Adrenal gland (tissue), 19 donors: ENCODE measurements at places on chromosomes 11 and 22. TPM values are rescaled to one million over a fixed set of nuclear protein-coding genes. Genes with fewer than 3 reads are reported as not detected.

The POU2AF1 gene
- total RNA-seq = not detected

The CYB5R2 gene
- total RNA-seq = 1.6 TPM

DNA sequence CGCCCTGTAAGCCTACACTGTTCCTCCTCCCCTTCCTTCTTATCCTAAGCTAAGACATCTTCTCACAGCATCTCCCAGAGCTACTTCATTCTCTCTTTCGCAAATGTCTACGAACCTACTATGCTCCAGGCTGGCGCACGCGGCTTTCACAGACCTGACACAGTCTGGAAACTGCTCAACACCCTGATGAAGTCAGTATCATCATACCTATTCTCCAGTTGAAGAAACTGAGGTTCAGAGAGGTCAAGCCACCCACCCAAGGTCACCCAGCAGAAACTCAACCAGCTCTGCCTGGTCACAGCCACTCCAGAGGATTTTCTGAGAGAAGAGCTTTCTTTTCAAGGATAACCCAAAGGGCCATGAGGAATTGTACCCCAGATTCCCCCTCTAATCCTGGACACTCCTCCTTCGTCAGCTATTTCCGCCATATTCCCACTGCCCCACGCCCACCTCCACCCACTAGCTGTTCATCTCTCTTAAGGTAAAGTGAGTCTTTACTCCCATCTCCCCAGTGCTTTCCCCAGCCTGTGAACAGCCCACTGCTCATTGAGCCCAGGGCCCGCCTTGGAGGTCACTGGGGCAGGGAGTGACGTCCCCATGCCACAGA, 1.8 kb downstream of the KCNJ4 start:
- H3K27me3 ChIP-seq = peaks cover 20% of the 10 kb centered on the region
- H3K4me3 ChIP-seq = no peak overlapping the region

The CAVIN3 gene
- total RNA-seq = 110 TPM

DNA sequence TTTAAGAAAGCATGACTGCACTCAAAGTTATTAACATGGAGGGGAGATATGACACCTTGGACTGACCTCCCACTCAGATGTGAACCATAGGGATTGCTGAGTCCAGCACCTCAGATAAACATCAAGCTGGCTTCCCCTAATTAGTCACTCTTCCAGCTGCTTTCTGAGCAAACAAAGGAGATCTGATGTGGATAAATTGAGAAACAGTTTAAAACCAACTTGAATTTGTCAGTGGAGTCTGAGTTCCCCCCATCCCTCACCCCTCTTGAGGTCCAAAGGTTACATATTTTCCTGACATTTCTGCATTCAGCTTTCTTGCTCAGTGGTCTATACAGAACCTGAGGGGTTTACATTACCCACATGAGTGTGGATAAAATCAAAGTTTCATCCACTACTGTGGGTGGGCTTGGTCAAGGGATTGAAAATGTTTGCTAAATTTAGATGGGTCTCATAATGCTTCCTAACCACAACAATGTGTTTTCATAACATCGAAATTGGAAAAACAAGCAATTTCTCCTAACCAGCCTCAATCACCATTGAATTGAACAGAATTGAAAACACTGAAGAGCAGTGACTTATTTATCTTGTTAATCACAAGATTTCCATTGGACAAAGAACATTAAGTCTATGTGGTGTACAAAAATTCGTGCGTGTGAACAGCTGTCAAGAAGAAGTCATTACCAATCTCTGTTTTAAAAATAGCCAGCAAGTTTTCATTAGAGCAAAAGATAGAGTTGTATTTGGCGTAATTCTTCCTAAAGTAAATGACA, 292.3 kb downstream of the METTL15 start:
- no peaks in the 10 kb centered on the region for H3K27me3 ChIP-seq
- no peak overlapping the region for H3K27ac ChIP-seq
- H3K4me3 ChIP-seq = no peak overlapping the region

GRCh38 chr22:30941363-30941740, 27.2 kb downstream of the MORC2 start:
- no peak overlapping the region for H3K4me3 ChIP-seq
- no peak for DNase-seq
- peaks cover 98% of the 10 kb centered on the region for H3K36me3 ChIP-seq
- no peak overlapping the region for H3K27ac ChIP-seq
- no peaks in the 10 kb centered on the region for H3K4me1 ChIP-seq

- no peak overlapping the region for H3K4me3 ChIP-seq
- DNase-seq = peak; percentile 15
- H3K27me3 ChIP-seq = no peaks in the 10 kb centered on the region
- H3K27ac ChIP-seq = peak overlapping the region; percentile 86
- no peaks in the 10 kb centered on the region for H3K36me3 ChIP-seq
- H3K4me1 ChIP-seq = peaks cover 27% of the 10 kb centered on the region
These were observed 61.5 kb upstream of the EMID1 start for GRCh38 chr22:29143941-29144785.

The SYCE3 gene
- total RNA-seq = 0.80 TPM

The PDE3B gene
- total RNA-seq = 2.5 TPM

GRCh38 chr22:34501366-34501965, 564.5 kb upstream of the ISX start:
- H3K36me3 ChIP-seq = no peaks in the 10 kb centered on the region
- no peak overlapping the region for H3K27ac ChIP-seq

- no peaks in the 10 kb centered on the region for H3K36me3 ChIP-seq
- H3K27ac ChIP-seq = no peak within 1 kb of the TSS
- no peak for DNase-seq
- H3K27me3 ChIP-seq = no peaks in the 10 kb centered on the region
- no peak within 1 kb of the TSS for H3K4me3 ChIP-seq
These were observed at the start of gene TECTA for GRCh38 chr11:121100943-121101342. Gene TECTA, plus strand, starts transcription at chr11:121101243. Its CDS starts 1,423 bp downstream, at chr11:121102666.

GRCh38 chr11:24642648-24643047, 145.8 kb downstream of the LUZP2 start:
- no peaks in the 10 kb centered on the region for H3K27me3 ChIP-seq
- no peaks in the 10 kb centered on the region for H3K4me1 ChIP-seq
- H3K4me3 ChIP-seq = no peak overlapping the region
- no peaks in the 10 kb centered on the region for H3K36me3 ChIP-seq
- DNase-seq = no peak

DNA sequence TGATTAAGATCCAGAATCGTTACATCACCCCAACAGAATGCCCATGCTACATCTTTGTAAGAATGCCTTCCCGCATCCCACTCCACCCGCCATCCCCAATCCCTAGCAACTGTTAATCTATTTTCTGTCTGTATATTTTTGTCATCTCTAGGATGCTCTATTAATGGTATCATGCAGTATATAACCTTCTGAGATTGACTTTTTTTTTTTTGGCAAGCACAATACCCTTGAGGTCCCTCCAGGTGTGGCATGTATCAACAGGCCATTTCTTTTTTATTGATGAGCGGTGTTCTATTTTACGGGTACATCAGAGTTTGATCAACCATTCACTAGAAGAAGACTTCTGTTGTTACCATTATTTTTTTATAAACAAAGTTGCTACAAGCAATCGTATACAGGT, 30.2 kb upstream of the SCN3B start:
- no peaks in the 10 kb centered on the region for H3K36me3 ChIP-seq
- DNase-seq = no peak
- H3K4me1 ChIP-seq = no peaks in the 10 kb centered on the region

- H3K27ac ChIP-seq = no peak overlapping the region
- H3K4me3 ChIP-seq = no peak overlapping the region
- H3K27me3 ChIP-seq = no peaks in the 10 kb centered on the region
- H3K4me1 ChIP-seq = no peaks in the 10 kb centered on the region
- no peaks in the 10 kb centered on the region for H3K36me3 ChIP-seq
These were observed 312.3 kb downstream of the MN1 start for GRCh38 chr22:27489178-27489675.

DNA sequence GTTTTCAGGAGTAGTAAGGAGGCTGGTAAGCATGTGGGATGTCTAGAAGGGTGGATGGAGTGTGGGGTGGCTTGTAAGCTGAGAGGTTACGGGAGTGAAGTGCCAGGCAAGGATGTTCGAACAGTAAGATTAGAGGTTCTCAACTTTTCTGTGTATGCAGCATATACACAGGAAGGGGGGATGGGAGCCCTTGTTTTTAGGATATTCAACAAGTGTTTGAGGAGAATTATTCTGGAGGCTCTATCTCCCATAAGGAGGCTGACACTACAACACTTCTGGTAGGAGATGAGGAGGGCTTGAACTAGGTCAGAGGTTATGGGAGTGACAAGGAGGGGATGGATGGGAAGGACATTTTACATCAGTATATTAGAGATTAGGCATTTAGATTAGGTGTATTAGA, 109.5 kb downstream of the TEAD1 start:
- no peaks in the 10 kb centered on the region for H3K27me3 ChIP-seq
- H3K4me3 ChIP-seq = no peak overlapping the region
- DNase-seq = no peak
- no peak overlapping the region for H3K27ac ChIP-seq
- H3K36me3 ChIP-seq = no peaks in the 10 kb centered on the region

GRCh38 chr11:71458146-71459070, 5.4 kb downstream of the NADSYN1 start:
- no peak for DNase-seq
- no peaks in the 10 kb centered on the region for H3K4me1 ChIP-seq
- H3K36me3 ChIP-seq = peaks cover 73% of the 10 kb centered on the region
- H3K27ac ChIP-seq = no peak overlapping the region

DNA sequence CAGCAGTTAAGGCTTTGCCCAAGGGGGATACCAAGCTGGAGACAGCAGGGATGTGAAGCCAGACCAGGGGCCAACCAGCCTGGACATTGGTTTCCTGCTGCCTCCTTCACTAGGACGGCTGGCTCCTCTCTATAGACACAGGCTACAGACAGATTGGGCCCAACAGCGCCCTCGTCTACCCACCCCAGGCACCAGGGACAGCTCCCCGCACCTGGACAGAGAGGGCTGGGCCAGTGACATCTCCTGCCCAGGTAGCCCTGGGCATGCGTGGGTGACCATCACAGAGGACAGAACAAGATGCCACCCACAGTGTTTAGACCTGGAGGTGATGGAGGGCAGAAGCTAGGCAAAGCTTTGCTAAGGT, 1.2 kb downstream of the DKK3 start:
- no peak overlapping the region for H3K27ac ChIP-seq
- H3K36me3 ChIP-seq = peaks cover under 1% of the 10 kb centered on the region
- H3K27me3 ChIP-seq = peaks cover 7% of the 10 kb centered on the region
- DNase-seq = no peak
- H3K4me3 ChIP-seq = no peak overlapping the region

- H3K27me3 ChIP-seq = no peaks in the 10 kb centered on the region
- H3K4me3 ChIP-seq = peak within 1 kb of the TSS; percentile 76
- peak within 1 kb of the TSS; percentile 96 for H3K27ac ChIP-seq
- H3K4me1 ChIP-seq = peaks cover 9% of the 10 kb centered on the region
- no peaks in the 10 kb centered on the region for H3K36me3 ChIP-seq
- peak; percentile 71 for DNase-seq
These were observed at the start of gene PARVA for GRCh38 chr11:12377106-12377823. Gene PARVA, plus strand, starts transcription at chr11:12377571. Its CDS starts 77 bp downstream, at chr11:12377648.

The TRIM29 gene
- total RNA-seq = not detected

The TUB gene
- total RNA-seq = 7.7 TPM

The KRTAP5-7 gene
- total RNA-seq = not detected

The OR8G1 gene
- not detected for total RNA-seq

GRCh38 chr22:49671331-49672013, 156.2 kb downstream of the BRD1 start:
- H3K4me1 ChIP-seq = no peaks in the 10 kb centered on the region

The MRGPRF gene
- 6.3 TPM for total RNA-seq

GRCh38 chr11:103659206-103659618, 377.2 kb upstream of the DDI1 start:
- H3K4me1 ChIP-seq = no peaks in the 10 kb centered on the region
- H3K36me3 ChIP-seq = no peaks in the 10 kb centered on the region
- no peaks in the 10 kb centered on the region for H3K27me3 ChIP-seq
- H3K4me3 ChIP-seq = no peak overlapping the region
- DNase-seq = no peak

GRCh38 chr11:91996526-91996925, 228.1 kb upstream of the FAT3 start:
- no peak overlapping the region for H3K27ac ChIP-seq
- no peak for DNase-seq
- H3K4me3 ChIP-seq = no peak overlapping the region
- no peaks in the 10 kb centered on the region for H3K27me3 ChIP-seq
- H3K36me3 ChIP-seq = no peaks in the 10 kb centered on the region
- H3K4me1 ChIP-seq = no peaks in the 10 kb centered on the region

- no peak overlapping the region for H3K4me3 ChIP-seq
- no peaks in the 10 kb centered on the region for H3K36me3 ChIP-seq
- no peak for DNase-seq
- no peaks in the 10 kb centered on the region for H3K4me1 ChIP-seq
- no peak overlapping the region for H3K27ac ChIP-seq
These were observed 68.7 kb upstream of the SYN3 start for GRCh38 chr22:33126881-33127280.

DNA sequence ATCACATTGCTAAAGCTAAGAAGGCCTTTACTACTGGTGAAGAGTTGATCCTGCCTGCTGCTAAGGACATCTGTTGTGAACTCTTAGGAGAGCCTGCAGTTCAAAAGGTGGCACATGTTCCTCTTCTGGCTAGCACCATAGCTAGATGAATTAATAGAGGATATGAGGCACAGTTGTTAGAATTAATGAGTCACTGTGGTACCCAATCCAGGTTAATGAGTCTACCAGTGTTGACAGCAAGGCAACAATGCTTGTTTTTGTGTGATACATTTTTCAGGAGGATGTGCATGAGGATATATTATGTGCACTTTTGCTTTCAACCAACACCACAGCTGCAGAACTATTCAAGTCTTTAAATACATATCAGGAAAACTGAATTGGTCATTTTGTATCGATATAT, 12.0 kb downstream of the C11orf58 start:
- H3K36me3 ChIP-seq = no peaks in the 10 kb centered on the region
- no peaks in the 10 kb centered on the region for H3K27me3 ChIP-seq
- no peak for DNase-seq
- no peak overlapping the region for H3K4me3 ChIP-seq

The SLC22A6 gene
- total RNA-seq = not detected

The APOBEC3F gene
- total RNA-seq = 16.9 TPM

- H3K27me3 ChIP-seq = no peaks in the 10 kb centered on the region
- H3K27ac ChIP-seq = no peak overlapping the region
- no peaks in the 10 kb centered on the region for H3K4me1 ChIP-seq
- no peak overlapping the region for H3K4me3 ChIP-seq
These were observed 26.2 kb downstream of the OR10A6 start for GRCh38 chr11:7904917-7905316.

DNA sequence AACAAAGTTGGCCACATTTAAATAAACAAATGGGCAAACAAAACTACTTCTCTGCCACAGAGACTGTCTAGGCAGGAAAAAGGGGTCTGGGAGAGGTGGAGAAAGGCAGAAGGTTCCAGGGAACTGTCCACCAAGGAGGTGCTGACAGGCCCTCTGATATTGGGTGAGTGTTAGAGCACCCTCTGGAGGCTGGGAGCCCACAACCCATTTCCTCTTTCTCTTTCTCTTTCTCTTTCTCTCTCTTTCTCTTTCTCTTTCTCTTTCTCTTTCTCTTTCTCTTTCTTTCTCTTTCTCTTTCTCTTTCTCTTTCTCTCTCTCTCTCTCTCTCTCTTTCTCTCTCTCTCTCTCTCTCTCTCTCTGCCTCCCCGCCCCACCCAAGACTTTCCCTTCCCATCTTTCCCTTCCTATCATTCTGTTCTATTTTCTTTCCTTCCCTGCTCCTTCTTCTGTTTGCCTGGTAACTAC, 912.8 kb downstream of the DLG2 start:
- no peaks in the 10 kb centered on the region for H3K36me3 ChIP-seq
- no peaks in the 10 kb centered on the region for H3K27me3 ChIP-seq
- no peaks in the 10 kb centered on the region for H3K4me1 ChIP-seq
- H3K27ac ChIP-seq = no peak overlapping the region
- DNase-seq = peak; percentile 68
- H3K4me3 ChIP-seq = no peak overlapping the region
